ENCODE measurements at places on chromosomes 11 and 22.
A peak's percentile ranks its signal among the peaks of the same experiment; 100 is the strongest.

GRCh38 chr11:119172513-119172912 is 4.0 kb downstream of the NLRX1 start:
- DNase-seq, result no peak

GRCh38 chr11:103528046-103528445 is 418.8 kb downstream of the DYNC2H1 start:
- DNase-seq, result no peak

DNA sequence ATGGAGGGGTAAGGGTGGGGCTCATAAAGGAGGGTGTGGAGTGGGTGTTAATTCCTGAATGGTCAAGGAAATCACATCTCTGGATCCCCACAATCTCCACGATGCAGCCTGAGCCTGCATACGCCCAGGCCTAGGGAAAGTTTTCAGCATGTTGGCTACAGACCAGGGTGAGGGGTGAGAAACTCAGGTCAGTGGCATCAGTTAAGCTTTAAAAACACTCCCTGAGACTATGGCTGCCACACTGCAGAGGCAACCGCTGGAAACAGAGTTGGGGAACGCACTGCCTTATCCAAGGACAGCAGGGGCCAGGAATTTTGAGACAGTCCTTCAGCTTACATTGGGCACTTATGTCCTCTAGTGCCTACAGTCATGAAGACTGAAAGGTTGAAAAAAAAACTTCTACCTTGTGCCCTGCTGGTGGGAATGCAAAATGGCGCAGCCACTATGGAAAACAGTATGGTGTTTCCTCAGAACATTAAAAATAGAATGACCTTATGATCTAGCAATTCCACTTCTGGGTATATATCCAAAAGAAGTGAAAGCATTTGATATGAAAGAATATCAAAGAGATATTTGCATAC is 19.7 kb downstream of the DKK3 start:
- DNase-seq, result no peak

DNA sequence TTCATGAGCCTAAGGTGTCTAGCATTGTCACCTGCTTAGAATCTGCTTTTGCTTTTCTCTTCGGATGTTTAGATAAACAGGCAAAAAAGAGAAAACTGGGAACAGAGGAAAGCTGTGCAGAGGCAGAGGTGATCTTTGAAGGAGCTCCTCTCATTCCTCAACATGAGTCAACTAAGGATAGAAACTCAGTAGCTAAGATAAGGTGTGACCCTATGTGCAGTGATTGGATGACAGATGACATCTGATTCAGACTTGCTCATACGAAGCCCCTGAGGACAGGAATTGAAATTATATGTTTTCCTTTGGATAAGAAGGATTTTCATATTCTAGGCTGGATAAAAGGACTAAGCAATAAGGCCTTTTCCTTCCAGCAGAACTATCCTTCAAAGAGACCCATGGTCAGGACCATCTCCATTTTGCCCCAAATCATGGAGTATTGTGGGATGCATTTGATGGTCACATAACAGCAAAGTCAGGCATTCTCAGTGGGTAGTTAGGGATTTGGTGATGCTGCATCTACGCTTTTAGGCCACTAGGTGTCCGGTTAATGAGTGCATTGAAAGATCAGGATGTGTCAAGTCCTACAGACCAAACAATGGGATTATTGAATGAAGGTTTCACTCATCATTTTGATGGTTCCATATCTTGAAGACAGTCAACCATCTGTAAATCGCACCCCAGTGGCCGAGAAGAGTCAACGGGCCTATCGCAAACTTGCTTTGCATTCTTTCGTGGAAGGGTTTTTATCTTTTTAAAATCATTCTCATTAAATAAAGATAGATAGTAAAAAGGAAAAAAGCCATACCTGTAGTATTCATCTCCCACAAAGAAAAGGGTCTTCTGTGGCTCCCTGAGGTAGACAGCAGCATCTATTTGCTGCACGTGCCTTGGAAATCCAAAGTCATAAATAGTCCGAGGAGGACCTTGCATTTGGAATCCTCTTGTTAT is 32.2 kb downstream of the MMP20 start:
- DNase-seq, result peak; percentile 14

DNA sequence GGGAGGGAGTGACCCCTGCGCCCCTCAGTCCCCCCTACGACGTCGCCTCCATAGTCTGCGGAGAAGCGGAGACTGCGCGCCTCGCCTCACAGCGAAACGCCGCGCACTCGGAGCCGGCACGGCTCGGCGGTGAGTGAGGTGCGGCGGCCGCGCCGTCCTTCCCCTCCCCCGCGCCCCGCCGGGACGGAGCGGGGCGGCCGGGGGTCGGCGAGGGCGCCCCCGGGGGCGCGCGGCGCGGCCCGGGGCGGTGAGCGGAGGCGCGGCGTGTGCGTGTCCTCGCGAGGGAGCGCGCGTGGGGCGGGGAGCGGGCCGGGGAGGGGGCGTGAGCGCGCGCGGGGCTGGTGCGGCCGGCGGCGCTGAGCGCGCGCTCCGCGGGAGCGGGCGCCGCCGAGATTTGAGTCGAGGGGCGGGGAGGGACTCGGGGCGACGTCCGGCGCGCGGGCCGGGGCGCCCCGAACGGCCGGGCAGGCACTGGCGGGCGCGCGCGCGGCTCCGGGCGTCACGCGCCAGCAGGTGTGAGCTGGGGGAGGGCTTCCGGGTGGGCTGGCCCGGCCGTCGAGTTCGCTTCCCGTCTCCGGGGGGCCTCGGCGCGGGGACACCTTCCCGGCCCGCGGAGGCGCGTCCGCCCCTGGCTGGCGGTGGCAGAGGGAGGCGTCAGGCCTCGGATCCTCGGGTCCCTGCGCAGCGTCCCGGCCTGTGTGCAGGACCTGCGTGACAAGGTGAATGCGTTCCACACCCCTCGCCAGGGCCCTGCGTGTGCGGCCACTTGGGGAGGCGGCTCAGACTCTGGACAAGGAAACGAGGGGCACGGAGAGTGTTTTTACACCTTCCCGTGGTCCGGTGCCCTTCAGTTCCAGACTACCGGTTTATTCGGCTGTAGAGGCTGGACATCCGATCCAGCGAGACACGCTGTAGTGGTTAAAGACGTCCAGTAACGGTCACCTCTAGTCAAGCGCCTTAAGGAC is 50.4 kb downstream of the FAM83F start:
- DNase-seq, result peak; percentile 62

DNA sequence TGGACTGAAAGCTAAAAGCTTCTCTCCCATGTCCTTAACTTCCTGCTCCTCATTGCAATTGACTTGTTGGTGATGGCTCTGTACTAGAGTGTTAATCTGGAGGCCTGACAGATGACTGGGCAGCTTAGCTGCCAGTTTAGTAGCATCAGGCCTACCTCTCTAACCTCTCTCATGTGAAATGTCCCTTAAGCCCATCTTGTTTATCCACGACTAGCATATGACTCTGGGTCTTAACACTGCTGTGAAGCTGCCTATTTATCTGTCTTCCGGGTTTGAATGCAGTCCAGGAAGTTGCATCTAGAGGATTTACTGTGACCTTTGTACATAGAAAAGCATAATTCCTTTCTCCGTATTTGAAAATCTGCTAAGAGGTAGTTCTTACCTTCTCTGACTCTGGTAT is 85.3 kb upstream of the HORMAD2 start:
- no peak for DNase-seq

- no peak for DNase-seq
Measured at GRCh38 chr11:12245091-12245490, 132.3 kb upstream of the PARVA start.

GRCh38 chr11:89279176-89279575 is 101.5 kb downstream of the TYR start:
- no peak for DNase-seq

DNA sequence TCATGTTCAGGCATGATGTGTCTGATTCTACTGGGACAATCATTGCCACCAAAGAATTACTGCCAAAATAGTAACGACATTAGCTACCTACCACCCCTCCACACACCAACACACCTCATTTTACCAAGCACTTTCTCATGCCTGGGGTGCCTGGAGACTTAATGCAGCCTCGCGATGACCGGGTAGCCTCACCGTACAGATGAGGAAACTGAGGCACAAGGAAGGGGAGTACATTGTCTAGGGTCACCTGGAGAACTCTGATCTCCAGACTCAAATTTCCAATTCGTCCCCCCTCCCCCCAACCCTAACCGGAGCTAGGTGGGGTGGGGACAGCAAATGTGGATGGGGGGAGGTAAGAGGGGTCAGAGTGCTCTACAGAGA is 2.7 kb upstream of the RTN4RL2 start:
- no peak for DNase-seq

- DNase-seq, result no peak
Measured at GRCh38 chr11:41845066-41845465, 385.6 kb upstream of the LRRC4C start.

DNA sequence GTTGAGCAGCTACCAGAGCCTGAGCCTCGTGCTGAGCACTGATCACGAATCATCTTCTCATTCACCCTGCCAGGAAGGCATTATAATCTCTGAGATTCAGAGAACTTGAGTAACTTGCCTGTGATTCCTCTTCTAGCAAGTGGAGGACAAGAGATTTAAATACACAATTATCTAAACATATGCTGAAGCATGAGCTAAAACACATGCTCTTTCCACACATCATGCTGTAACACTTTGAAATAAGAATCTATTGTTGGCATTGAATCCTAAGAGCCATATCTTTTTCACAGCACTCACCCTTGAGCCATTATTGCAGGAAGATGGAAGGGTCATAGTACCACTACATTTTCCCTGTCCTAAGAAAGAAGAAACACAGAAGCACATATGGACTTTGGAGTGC is 722.5 kb upstream of the API5 start:
- no peak for DNase-seq

DNA sequence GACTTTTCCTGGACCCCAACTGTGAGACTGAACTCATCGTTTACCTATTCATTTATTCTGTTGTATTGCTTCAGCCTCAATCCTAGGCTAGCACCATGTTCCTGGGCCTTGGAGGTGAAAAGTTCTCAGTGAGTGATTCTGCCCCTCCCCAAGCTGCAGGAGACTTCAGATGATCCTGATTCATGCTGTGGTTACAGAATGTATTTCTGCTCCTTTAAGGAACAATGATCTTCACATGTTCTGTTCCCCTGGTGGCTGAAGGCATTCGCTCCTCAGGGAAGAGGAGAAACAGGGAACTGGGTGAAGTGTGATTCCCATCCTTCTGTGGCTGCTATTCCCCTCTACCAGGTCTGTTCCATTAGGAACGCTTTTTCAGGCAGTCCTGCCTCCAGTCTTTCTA is 2.4 kb downstream of the OR52E1 start:
- DNase-seq, result no peak

DNA sequence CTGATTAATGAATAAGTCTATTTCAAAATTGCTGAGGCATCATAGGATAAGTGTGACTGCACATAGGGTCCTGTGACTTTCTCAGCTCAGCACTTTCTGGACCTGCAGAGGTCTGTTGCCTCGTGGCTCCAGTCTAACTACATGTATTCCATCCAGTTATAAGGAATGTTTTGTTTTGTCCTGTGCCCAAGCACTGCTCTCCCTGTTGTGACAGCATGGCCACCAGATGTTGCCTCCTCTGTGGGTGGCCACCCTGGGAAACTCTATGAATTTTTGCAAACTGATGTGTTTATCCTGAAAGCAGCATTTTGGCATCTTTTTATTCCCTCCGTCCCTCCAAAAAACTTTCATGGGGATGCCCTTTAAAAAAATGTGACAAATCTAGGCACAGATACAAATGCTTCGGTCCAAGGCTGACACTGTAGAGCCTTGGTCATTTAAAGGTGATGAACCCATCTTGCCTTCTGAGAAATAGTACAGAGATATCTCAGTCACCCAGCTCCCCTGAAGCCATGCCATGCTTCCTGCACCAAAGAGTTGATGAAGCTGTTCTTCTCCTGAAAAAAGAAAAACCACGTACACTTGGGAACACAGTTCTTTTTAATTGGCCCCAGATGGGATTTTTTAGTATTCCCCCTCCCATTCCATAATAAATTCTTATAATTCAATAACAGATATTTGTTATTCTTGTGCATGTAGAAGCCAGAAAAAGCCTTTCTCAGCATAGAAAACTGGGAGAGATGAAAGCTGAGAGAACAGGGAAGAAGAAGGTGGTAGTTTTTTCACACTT is 72.6 kb downstream of the CCDC34 start:
- no peak for DNase-seq

- DNase-seq, result no peak
Measured at GRCh38 chr11:81420668-81421250, 1312.9 kb downstream of the FAM181B start.

DNA sequence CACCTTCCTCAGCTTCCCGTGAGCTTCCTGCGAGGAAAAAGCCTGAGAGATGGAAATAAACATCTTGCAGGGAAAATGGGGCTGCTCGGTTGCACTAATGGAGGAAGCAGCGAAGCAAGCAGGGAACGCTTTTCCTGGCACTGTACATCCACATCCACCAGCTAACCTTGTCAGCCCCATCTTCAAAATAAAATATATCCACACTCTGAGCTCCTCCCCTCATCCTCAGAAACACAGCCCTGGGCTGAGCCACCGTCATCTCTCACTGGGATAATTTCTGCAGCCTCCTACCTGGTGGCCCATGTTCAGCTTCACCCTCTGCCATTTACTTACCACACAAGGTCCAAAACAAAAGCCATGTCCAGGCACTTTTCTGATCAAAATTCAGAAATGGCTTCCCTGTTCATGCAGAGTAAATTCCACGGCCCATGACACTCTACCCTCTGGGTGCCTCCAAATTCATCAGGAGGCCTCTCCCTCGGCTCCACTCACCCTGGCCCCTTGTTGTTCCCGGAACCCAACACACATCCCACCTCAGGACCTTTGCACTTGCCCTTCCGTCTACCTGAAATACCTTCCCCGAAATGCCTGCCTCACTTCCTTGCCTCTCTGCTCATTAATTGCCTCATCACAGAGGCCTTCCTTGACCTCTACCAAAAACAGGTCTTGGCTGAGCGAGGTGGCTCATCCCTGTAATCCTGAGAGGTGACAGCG is 13.0 kb downstream of the C11orf86 start:
- no peak for DNase-seq

GRCh38 chr22:40051322-40051721 is 56.6 kb downstream of the FAM83F start:
- DNase-seq, result peak; percentile 23

DNA sequence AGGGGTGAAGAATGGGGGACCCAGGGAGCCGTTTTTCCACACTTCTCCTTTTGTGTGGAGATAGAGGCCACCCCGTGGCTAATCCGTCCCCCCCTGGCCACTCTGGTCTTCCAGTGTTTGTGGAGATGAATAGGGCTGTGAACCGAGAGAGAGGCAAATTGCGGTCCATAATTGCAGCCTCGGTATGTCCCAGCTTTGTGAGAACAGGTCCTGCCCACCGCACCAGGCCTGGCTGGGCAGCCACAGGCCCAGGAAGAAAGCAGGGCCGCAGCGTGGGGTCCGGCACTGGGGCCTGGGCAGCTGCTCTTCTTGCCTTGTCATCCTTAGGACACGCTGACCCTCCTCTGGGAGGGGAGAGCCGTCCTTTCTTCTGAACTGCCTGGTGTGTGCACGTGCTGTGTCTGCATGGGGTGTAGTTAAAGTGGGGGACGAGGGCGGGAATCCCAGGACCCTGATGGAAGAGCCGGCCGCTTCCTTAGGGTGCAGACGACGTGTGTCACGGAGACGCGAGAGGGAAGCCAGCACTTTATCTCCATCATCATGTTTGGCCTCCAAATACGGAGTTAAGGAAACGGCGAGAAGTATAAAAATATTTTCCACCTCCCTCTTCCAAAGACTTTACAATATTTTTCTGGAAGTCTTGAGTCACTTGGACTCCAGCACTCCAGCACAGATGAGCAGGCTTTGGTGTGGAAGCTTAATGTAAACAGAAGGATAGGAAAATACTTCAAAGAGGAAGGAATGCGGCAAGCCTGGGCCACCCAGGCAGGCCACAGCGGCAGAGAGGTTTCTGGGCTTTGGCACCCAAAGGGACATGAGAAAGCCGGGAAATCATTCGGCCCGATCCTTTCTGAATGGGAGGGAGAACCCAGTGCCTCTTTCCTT is 1248.4 kb downstream of the BRD1 start:
- DNase-seq, result no peak
